Bronchial epithelial cell (primary cell): ENCODE measurements at places on chromosomes 2 and 18. TPM values are rescaled to one million over a fixed set of nuclear protein-coding genes. Genes with fewer than 3 reads are reported as not detected.

DNA sequence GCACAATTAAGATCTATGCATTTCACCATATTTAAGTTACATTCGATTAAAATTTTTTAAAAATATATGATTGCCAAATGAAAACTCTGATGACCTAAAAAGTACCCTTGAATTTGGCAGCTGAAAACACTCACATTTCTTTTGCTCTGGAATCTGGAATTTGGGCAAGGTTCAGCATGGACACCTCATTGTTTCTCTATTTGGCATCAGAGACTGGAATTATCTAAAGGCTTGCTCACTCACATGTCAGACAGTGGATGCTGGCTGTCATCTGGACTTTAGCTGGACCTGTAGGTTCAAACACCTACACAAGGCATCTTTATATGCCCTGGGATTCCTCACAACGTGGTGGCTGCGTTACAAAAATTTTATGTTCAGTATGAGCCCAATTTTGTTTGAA lies 16.1 kb downstream of the MBOAT2 start:
- no peak for DNase-seq

- DNase-seq, result no peak
Measured at GRCh38 chr2:38409156-38410102, 32.4 kb upstream of the ATL2 start.

- DNase-seq, result no peak
Measured at GRCh38 chr18:56175330-56176001, 462.9 kb downstream of the TXNL1 start.

GRCh38 chr2:190607657-190608357 lies 41.1 kb upstream of the NAB1 start:
- DNase-seq, result peak; percentile 83

The LRRC30 gene
- total RNA-seq, result not detected in 2 replicates

The COL3A1 gene
- 1.4 and 43.4 TPM in 2 replicates for total RNA-seq

The SPC25 gene
- total RNA-seq, result 0.13 TPM in 1 of 2 replicates, not detected in the other
